ENCODE measurements at places on chromosomes 5 and 9.

- DNase-seq: no peak
Measured at GRCh38 chr5:142864290-142865260, 94.4 kb downstream of the ARHGAP26 start.

DNA sequence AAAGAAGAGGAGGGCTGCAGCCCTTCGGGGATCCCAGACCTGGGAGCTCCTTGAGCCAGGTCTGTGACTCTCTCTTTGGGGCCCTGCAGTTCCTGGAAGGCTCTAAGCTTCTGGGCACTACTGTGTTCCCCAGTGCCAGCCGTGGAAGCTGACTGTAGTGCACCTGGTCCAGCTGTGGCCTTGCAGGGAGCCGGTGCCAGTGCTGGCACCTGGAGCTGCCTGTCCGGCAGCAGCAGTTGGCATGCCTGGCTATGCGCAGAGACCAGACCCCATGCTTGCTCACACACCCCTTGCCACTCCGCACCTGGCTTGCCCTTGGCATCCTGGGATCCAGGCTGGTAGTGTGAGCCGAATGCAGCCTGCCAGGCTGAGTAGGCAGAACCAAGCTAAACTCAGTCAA, 91.0 kb upstream of the PUM3 start:
- no peak for DNase-seq

GRCh38 chr9:16377311-16377710, 493.2 kb downstream of the BNC2 start:
- no peak for DNase-seq

- DNase-seq: no peak
Measured at GRCh38 chr9:129569502-129570449, 51.1 kb downstream of the C9orf50 start.

GRCh38 chr9:21559402-21560280, 77.5 kb upstream of the IFNE start:
- DNase-seq: peak; percentile 37

DNA sequence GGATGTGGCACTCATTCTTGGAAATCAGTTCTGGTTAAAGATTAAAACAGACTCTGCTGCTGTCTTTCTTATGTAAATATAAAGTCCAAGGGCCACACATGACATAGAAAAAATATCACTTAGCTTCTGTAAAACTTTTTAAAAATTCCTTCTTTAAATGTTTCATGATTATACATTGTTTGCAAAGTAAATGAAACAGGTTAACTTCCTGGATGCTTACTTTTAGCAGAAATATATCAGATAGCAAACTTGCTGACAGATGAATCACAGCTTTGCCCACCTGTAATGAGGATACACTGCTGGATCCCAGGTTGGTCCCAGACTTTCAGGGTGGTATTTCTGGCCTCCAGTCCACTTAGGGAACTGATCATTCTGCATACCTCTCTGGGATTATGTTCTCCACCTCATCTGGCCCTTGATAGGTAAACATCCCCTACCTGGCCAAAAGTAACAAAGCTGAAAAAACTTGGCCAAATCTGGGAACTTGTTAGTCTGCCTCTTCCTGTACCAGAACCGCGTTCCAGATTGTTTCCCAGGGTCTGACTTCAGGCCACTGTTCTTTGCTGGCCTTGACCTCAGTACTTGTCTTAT, 340.5 kb downstream of the ADGRV1 start:
- no peak for DNase-seq

DNA sequence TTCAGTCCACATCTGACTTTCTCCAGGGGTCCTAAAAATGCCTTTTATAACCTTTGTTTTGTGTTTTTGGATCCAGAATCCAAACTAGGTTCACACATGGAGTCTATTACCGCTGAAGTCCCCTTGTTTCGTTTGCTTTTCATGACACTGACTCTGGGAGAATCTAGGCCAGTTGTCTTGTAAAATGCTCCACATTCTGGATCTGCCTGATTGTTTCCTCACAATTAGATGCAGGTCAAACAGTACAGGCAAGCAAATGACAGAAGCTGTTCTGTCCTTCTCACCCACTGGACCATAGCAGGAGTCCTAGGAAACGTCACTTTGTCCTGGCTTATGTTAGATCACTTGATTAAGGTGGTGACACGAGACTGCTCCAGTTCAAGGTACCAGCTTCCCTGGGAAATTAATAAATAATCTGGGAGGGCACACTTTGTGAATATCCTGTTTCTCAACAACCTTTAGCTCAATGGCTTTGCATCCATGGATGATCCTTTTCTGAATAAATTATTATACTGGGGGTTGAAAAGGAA, 34.1 kb downstream of the FABP6 start:
- no peak for DNase-seq

GRCh38 chr5:9951865-9952516, 297.7 kb downstream of the ATPSCKMT start:
- DNase-seq: no peak

GRCh38 chr5:67297376-67297775, 100.8 kb upstream of the CD180 start:
- no peak for DNase-seq

DNA sequence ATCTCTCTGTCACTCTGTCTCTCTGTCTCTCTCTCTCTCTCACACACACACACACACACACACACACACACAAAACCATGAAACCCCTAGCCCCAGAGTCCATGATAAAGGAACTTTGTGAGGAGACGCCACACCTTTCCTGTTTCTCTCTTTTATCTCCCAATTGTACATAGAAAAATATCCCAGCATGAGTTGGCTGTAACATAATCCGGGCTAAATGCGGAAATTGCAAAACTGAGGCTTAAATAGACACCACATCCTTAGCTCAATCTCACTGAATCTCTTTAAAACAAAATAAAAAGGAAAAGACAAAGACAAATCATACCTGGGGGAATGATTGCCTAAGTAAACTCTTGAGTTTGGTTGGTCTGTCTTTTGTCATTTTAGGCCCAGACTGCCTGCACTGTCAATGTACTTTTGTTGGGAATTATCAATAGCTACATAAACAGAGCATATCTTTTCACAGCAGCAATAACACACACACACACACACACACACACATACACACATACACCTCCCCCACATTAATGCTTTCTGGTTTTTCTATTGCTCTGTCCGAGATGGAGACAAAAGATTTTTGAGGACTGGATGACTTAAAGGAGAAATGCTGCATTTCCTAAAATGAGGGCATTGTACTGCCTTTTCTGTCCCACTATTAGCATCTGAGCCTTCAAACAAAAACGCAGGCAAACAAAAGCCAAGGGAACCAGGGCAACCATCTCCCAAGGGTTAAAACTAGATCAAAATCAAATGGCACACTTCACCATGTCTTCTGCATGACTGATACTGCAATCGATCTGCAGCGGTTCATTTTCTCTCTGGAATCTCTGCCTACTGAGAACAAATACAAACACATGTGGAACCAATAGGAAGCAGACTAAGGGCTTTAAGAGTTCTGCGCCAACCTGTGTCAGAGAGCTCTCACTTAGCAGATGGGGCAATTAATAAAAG, 321.5 kb downstream of the NFIB start:
- no peak for DNase-seq

DNA sequence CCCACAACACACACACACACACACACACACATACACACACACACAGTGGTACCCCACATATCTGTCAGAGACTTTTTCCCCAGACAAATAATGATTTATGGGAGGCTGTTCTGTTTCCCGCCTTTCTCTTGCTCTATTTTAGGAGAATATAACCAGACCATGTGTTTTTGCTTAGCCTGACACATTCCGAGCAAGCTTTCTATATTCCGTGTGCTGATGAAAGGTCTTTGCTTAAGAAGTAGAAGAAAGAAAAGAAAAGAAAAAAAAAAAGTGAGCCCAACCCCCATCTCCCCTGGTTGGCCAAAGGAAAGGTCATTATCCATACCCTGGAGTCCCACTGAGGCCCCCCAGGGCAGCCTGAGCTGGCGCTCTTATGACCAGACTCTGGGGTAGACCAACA, 338.6 kb downstream of the SLIT3 start:
- no peak for DNase-seq

DNA sequence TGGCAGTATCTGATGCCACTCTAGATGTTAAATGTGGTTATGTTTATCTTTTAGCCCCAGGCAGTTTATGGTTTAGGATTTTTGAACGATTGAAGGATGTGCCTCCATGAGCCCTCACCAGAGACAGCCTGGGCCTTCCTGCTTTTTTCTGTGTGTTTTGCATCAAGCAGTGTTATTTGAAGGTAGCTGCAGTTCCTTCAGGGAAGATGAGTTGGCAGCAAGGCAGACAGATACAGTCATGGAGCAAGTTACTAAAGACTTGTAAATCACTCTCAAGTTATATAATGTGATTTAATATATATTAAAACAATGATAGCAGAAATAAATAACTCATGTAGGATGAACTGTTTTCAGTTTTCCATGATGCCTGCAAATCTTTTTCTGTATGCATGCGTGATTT, 204.9 kb downstream of the CD180 start:
- no peak for DNase-seq

GRCh38 chr5:138470322-138471051, 5.2 kb downstream of the EGR1 start:
- no peak for DNase-seq

- no peak for DNase-seq
Measured at GRCh38 chr5:119402555-119402954, 46.7 kb downstream of the TNFAIP8 start.

- no peak for DNase-seq
Measured at GRCh38 chr9:78900500-78900899, 603.6 kb downstream of the PSAT1 start.

- no peak for DNase-seq
Measured at GRCh38 chr5:122880749-122881148, 35.3 kb downstream of the SNX24 start.

- DNase-seq: no peak
Measured at GRCh38 chr9:138045541-138046490, 168.2 kb downstream of the CACNA1B start.

DNA sequence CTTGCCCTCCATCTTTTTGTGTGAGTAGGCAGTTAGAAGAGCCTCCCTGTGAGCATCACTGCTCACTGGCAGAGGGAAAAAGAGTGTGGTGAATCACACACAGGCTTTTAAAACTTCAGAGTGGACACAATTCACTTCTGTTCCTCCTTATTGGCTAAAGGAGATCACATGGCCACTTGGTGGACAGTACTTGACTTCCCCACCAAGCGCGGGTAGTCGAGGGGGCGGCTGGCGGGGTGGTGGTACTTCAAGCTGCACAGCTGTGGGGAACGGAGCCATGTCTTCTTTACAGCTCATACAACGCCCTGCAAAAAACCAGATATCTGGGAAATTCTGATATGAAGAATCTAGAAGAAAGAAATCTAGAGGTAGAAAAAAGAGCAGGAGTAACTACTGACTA, 95.4 kb downstream of the PAM start:
- no peak for DNase-seq

DNA sequence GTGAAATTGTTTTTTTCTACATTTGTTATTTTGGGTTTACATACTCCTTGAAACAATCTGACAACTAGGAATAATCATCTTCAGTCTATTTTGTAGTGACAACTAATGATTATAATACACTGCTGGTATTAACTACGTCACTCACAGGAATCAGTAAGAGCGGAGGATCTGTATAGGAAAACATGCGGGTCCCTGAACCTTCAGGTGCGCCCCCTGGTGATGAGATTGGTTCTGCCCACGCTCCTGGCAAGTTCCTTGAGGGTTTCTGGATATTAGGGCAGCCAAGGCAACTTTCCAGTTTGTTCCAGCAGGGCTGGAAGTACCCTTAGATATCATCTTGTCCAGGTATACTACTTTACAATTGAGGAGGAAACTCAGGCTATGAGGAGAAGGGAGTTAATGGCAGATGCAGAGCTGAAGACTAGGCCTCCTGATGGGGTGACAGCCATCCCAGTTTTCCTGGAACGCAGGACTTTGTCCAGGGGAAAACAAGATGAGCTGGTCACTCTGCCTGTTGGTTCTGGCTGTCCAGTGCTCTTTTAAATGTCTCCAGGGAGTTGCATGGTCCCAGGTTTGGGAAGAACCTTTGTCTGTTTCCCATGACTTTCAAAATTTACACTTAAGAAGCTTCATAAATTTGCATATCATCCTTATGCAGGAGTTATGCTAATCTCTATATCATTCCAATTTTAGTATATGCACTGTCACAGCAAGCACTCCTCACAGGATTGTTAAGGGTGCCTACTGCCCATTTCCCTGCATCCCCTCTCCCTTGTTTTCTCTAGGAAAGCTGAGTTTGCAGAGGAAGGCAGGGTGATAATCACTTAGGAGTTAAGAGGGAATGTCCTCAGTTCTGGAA, 14.9 kb upstream of the WNT8A start:
- DNase-seq: peak; percentile 71

- DNase-seq: no peak
Measured at GRCh38 chr9:69519470-69520240, 152.5 kb downstream of the APBA1 start.

DNA sequence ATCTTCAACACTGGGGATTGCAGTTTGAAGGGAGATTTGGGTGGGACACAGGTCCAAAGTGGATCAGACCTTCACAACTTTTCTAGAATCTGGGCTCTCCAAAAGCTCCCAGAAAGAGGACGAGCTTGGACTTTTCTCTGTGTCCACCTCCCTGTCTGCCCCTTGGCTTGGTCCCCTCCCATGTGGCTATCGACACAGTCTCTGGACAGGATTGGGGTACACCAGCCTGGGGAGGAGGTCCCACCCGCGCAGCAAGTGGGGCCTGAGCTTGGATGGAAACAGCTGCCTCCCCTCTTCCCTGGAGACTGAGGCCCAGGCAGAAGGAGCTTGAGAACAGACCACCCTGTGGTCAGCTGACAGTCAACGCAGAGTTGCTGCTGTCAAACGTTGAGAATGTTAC, 84.6 kb upstream of the FCN1 start:
- no peak for DNase-seq

DNA sequence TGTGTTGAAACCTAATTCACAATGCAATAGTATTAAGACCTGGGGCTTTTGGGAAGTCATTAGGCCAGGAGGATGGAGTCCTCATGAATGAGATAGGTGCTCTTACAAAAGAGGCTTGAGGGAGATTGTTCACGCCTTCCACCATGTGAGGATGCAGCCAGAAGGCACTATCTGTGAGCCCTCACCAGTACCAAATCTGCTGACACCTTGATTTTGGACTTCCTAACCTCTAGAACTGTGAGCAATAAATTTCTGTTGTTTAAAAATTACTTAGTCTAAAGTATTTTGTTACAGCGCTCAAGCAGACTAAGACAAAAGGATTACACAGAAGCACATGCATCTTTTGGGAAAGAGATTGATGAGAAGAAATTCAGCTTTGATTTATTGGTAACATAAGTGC, 232.9 kb upstream of the NR4A3 start:
- DNase-seq: no peak

- peak; percentile 2 for DNase-seq
Measured at GRCh38 chr9:100700689-100701318, 122.9 kb downstream of the CAVIN4 start.

All from CD4-positive, alpha-beta T cell treated with Interleukin-1 beta for 1 hour (primary cell).